ENCODE measurements at places on chromosomes 3 and 15. TPM values are rescaled to one million over a fixed set of nuclear protein-coding genes. Genes with fewer than 3 reads are reported as not detected.

GRCh38 chr15:88493844-88494243, 26.3 kb downstream of the MRPS11 start:
- DNase-seq = no peak

DNA sequence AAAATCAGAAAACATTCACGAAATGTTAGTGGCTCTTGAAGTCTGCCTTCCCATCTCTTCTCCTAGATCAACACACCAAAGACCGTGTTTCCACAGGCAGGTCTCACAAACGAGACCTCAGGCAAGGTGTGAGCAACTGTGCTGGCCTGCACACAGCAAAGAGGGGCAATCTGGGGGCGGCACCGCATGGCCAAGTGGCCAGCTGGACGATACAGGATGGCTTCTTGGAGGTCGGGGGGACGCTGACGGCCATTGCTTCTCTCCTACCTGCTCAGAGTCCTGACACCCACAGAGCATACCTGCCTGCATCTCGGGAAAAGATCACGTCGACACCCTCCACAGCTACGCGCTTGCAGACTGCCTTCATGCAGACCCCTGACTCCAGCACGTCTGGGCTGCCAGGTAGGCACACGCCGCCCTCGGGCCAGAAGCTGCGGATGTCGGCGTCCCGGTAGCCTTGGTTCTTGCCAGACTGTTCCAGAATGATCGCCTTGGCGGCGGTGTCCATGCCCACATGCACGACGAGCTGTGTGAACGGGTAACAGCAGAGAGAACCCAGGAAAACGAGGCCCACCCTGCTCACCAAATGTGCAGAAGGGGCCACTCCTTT, 38.4 kb downstream of the PGPEP1L start:
- DNase-seq = no peak

- no peak for DNase-seq
Observed at GRCh38 chr3:189070965-189071364, 100.8 kb upstream of the TPRG1 start.

GRCh38 chr3:97793420-97794019, 28.3 kb upstream of the CRYBG3 start:
- DNase-seq = peak; percentile 61

DNA sequence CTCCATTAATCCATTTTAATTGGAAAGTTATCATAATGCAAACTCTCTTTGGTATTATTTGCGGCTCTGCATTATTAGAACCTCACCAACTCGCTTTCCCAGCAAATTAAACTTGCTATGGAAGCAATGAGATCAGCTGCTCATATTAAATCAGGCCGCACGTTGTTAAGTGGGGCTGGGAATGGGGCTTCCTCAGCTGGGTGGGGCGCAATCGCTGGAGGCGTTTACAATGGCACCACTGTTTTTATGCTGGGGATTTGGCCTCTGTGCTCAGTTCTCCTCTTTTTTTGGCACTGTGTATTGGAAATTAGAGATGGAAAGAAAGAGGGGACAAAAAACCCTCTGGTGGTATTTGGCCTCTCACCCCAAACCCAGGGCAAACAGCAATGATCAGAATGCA, 72.2 kb downstream of the RPLP1 start:
- no peak for DNase-seq

DNA sequence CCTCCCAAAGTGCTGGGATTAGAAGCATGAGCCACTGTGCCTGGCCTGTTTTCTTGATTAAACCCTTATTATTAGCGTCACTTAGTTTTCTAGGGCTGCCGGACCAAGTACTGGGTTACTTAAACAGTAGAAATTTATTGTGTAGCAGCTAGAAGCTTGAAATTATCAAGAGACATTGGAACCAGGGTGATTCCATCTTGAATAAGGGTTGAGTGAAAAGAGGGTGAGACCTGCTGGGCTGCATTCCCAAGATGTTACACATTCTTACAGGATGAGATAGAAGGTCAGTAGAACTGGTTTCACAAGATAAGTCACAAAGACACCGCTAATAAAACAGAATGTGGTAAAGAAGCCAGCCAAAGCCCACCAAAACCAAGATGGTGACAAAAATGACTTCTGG, 18.6 kb upstream of the FSTL1 start:
- DNase-seq = no peak

GRCh38 chr15:92383519-92384324, 10.0 kb upstream of the ST8SIA2 start:
- DNase-seq = no peak

UBR1 gene
- total RNA-seq = 23.2 TPM

DNA sequence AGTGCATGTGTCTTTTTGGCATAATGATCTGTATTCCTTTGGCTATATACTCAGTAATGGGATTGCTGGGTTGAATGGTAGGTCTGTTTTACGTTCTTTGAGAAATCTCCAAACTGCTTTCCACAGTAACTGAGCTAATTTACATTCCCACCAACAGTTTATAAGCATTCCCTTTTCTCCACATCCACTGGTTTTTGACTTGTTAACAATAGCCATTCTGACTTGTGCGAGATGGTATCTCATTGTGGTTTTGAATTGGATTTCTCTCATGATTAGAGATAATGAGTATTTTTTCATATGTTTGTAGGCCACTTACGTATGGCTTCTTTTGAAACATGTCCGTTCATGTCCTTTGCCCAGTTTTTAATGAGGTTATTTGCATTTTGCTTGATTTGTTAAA, 117.7 kb downstream of the CHCHD4 start:
- no peak for DNase-seq

DNA sequence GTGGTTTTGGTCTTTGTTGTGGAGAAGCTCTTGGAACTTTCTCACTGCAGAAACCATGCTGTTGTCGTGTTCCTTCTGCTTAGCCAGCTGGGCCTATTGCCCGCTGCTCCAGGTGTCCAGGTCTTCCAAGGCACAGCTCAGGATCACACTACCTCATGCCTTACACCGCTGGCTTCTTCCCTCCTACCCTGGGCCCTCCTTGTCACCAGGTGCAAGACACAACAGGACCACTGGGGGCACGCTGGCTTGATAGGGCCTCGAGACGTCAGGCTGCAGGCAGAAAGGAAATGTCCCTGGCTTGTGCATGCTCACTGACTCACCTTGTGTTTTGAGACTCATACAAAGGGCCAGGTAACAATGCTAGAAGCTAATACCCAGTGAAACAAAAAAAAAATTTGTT, 32.3 kb downstream of the PAQR9 start:
- DNase-seq = no peak

LIPC gene
- not detected for total RNA-seq

DNA sequence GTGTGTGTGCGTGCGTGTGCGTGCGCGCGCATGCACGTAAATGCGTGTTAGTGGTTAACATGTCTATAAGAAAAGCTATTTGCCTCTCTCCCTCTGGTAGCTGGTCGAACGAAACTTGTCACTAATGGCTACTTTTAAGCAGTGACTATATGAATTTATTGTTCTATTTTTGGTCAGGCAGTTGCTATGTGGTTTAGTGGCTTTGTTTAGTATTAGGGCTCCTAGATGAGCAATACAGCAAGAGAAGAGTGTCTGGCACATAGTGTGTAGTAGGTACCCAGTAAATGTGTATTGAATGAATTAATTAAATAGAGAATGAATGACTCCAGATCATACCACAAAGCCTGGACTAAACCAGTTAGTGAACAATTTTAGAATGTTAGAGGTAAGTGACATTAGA, 171.6 kb downstream of the PPM1L start:
- no peak for DNase-seq

GRCh38 chr15:42232606-42233005, 24.5 kb upstream of the VPS39 start:
- no peak for DNase-seq

DNA sequence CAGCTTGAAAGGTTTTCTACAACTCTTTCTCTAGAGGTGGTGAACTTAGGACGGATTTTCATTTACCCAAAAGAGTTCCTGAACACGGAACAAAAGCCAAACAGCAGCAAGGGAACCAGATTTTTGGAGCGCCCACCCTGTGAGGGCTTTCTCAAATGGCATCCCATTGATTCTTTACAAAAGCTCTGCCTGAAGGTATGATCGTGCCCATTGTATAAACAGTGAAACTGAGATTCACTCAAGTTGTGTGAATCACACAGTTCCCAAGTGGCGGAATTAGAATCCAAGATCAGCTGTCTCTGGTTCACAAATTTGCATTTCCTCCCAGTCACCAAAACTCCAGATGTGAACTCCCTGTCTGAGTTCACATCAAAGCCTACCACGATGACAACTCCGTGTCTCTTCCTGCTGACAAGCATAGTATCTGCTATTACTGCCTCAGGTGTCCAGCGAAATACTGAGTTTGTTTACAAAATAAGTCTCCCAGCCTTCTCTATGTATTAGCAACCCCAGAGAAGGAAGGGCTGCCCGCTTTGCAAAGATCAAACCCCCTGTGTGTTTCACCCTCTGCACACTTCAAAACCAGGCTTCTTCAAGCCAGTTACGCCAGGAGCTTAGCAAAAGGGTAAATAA, 235.9 kb upstream of the ST8SIA2 start:
- DNase-seq = no peak

DNA sequence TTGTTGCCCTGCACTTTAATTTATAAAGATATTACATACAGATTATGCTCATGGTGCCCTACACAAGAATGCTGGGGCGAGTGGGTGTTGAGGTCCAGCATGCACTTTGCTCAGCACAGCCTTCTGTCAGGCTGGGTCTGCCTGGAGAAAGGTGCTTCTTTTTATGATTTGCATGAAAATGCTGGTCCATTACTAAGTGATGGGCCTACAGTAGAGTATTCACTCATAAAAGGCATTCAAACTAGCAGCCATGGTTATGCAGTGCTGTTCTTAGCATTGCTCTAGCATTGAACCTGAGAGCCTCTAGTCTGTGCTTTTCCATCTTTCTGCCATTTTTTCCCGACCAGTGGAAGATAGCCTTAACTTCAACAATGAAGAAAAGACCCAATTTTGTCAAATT, 12.3 kb downstream of the LNP1 start:
- no peak for DNase-seq

- DNase-seq = no peak
Observed at GRCh38 chr3:40097131-40098117, 212.1 kb upstream of the EIF1B start.

DNA sequence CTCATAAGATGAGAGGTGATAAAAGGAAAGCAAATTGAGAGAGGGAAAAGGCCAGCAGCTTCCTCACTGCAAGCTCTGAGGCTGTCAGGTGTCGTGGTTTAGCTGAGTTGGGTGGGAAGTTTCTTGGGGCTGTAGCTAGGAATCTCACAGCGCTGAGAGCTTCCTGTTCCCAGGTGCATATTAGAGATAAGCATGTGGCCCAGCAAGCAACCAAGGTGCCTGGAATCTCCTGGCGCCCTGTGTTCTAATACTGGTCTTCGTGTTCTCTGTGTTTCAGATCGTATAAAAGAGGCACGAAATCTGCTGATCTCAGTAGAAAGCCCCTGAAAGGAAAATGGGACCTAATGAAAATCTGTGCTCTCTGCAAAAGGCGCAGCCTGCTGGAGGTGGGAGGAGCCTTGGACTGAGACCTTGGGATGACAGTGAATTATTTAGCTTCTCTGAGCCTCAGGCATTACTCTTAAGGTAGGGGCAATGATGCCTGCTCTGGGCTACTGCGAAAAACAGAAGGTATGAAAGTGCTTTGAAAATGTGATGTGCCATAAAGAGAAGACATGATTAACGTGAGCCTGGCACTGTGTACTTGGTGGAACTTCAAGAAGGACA, 499.9 kb downstream of the TBL1XR1 start:
- DNase-seq = no peak

CCR4 gene
- total RNA-seq = 0.10 TPM

NLGN1 gene
- 0.85 TPM for total RNA-seq

DNA sequence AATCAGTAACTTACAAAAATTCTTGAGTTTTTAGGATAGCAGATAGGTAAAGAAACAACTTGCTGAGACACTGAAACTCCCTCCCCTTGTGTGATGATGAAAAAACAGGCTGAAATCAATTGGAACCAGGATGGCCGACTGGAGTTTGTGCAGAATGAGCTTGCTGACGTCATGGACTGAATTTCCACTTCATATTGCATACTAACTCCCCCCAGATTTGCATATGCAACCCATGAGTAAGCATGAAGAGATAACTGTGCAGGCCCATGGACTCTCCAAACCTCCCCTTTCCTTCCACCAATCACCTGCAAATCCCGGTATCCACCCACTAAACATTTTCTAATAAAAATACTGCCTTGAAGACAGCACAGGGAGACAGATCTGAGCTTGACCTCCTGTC, 82.0 kb upstream of the SCN5A start:
- DNase-seq = no peak

DNA sequence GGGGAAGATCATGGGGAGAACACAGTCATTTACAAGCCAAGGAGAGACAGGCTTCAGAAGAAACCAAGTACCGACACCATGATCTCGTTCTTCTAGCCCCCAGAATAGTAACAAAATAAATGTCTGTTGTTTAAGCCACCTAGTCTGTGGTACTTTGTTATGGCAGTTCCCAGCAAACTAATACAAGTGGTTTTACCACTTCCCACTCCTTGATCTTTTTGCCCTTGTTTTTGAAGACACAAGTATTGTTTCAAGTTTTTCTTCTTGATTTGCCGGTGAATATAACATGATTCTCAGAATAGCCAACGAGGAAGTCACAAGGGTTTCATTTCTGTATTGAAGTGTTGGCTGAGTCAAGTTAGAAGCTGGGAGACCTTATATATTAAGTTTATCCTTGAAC, 220.3 kb downstream of the SOX2 start:
- no peak for DNase-seq

GRCh38 chr15:64000183-64000951, 45.9 kb downstream of the DAPK2 start:
- no peak for DNase-seq

- DNase-seq = no peak
Observed at GRCh38 chr3:104392327-104392726, 974.4 kb upstream of the ALCAM start.

SLC38A3 gene
- total RNA-seq = 6.0 TPM
